ENCODE measurements at places on chromosomes 1 and 21.

DNA sequence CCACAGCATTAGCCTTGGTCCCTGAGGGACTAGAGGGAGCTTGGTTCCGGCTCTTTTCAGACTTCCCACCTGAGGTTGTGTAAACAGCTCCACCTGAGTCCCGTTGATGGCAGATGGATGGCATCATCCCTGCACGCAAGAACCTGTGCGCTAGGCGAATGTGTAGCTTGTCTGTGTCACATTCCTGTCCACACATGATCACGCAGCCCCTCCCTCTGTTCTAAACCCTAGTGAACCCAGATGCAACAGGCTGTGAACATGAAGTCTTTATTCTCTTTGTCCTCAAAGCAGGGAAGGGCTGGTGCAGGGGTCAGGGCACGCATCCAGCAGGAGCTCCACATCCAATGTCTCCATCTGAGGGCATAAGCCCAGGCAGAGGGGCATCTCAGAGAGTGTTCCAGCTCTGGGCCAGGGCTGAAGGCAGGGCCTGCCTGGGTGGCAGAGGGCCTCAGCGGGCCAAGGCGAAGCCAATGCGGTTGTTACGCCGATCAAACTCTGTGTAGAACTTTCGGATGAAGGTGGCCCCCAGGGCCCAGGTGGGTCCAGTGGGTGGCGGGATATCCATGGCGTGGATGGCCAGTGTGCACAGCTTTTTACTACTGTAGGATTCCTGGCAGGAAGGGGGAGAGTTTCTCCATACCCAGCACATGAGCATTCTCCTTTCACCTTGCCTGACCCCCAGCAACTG, 2.9 kb upstream of the ETNK2 start:
- DNase-seq = no peak

- no peak for DNase-seq
These were observed 30.2 kb downstream of the ZZZ3 start for GRCh38 chr1:77652268-77652667.

DNA sequence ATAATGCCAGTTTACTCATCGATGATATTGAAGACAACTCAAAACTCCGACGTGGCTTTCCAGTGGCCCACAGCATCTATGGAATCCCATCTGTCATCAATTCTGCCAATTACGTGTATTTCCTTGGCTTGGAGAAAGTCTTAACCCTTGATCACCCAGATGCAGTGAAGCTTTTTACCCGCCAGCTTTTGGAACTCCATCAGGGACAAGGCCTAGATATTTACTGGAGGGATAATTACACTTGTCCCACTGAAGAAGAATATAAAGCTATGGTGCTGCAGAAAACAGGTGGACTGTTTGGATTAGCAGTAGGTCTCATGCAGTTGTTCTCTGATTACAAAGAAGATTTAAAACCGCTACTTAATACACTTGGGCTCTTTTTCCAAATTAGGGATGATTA, 13.7 kb downstream of the GGPS1 start:
- DNase-seq = no peak

DNA sequence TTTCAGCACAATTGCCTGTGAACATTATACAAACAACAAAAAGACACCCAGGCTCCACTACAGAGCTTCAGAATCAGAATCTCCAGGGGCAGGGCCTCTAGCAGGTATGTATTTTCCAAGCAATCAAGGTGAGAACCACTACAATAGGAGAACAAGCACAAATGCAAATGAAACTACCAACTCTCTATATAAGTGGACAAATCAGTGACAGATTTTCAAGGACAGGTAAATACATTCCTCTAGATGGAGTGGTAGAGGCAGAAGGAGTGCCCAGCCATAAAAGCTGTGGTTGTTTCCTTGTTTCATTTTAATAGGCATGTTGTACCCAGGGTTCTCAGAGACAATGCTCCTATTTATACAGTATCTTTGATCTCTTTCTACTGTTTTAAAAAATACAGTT, 20.1 kb upstream of the CCDC17 start:
- no peak for DNase-seq

- DNase-seq = no peak
These were observed 37.5 kb downstream of the CLIC6 start for GRCh38 chr21:34706337-34706736.

DNA sequence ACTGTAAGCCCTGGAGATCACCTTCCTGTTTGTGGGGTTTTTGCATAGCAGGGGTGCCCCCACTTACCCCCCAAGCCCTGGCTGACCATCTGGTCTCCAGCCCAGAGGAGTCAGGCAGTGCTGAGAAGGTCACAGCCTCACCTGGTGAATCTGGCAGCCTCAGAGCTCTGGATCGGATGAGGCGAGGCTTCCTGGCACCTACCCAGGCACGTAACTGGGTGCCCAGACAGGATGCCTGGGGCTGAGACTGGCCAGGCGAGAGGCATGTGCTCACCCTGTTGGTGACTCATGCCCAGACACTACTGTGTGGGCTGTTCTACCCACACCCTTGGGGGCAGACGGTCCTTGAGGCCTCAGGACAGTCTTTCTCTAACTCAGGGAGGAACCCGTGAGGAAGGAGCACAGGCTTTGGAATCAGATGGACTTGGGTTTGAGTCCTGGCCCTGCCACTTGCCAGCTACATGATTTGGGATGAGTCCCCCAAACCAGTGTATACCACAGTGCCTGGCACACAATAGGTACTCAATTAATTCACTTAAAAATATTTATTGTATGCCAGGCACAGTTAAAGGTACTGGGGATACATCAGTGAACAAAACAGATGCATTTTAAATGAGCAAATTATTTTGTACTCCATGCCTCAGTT, 15.1 kb upstream of the PADI3 start:
- DNase-seq = no peak

GRCh38 chr1:180158149-180159147, 3.8 kb downstream of the QSOX1 start:
- no peak for DNase-seq

- peak; percentile 31 for DNase-seq
These were observed 158.3 kb upstream of the CACNA1E start for GRCh38 chr1:181324797-181325616.

DNA sequence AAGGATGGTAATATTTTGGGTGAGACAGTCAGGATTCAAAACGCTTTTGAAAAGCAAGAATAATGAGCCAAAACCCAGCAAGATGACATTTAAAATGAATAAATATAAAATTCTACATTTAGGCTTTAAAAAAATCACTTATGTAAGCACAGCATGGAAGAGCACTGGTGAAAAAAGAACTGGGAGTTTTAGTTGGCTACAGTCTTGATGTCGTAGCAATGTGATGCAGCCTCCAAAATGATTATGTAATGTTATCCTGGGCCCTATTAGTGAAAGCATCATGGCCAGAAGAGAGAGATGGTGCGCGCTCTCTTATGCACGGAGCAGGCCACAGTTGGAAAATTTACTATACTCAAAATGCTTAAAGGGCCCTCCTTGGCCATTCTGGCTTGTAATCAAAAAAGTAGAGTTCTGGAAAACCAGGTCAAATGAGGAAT, 5.1 kb downstream of the KCNJ9 start:
- no peak for DNase-seq

DNA sequence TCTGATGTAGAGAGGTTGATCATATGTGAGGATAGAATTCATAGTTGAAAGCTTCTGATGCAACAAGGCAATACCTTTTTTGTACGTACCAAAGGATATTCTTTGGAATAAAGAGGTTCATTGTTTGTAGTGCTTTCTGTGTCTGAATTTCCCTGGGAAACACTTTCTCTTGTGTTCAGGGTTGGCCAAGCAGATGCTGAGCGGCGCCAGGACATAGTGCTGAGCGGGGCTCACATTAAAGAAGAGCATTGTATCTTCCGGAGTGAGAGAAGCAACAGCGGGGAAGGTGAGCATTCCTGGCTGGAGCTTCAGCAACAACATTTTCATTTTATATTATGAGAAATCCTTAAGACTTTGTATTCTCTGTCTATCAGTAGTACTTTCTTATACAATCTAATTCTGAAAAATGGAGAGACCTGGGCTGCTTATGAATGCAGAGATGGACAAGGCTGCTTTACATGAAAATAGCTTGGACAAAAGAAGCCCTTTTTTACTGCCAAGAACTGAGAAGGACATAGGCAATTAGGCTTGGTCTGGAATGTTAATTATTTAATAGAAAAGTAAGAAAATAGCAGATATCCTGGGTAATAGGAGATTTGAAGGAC, 85.2 kb downstream of the KIF1B start:
- no peak for DNase-seq

GRCh38 chr1:111867868-111868440, 112.3 kb downstream of the DDX20 start:
- no peak for DNase-seq

- DNase-seq = no peak
These were observed 25.5 kb downstream of the UTS2 start for GRCh38 chr1:7827126-7827955.

DNA sequence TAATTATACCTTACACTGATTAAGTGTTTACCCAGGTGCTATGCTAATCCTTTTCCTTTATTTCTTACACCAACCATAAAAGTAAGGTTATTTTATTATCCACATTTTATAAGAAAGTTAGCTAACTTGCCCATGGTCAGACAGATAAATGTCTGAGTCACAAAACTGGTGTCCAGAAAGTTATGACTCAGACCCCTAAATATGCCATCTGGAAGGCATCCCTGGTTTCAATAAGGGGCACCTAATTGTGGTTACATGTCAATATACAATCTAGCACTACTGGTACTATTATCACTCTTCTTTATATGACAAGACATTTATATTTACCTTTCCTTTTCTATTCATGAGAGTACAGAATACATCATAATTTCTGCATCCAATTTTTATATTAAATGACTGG, 496.5 kb upstream of the ADGRL2 start:
- no peak for DNase-seq

- no peak for DNase-seq
These were observed 14.0 kb upstream of the CTPS1 start for GRCh38 chr1:40965531-40965930.

- no peak for DNase-seq
These were observed 186.3 kb downstream of the RERE start for GRCh38 chr1:8631163-8631562.

GRCh38 chr1:182394055-182394775, 2.6 kb upstream of the GLUL start:
- no peak for DNase-seq

DNA sequence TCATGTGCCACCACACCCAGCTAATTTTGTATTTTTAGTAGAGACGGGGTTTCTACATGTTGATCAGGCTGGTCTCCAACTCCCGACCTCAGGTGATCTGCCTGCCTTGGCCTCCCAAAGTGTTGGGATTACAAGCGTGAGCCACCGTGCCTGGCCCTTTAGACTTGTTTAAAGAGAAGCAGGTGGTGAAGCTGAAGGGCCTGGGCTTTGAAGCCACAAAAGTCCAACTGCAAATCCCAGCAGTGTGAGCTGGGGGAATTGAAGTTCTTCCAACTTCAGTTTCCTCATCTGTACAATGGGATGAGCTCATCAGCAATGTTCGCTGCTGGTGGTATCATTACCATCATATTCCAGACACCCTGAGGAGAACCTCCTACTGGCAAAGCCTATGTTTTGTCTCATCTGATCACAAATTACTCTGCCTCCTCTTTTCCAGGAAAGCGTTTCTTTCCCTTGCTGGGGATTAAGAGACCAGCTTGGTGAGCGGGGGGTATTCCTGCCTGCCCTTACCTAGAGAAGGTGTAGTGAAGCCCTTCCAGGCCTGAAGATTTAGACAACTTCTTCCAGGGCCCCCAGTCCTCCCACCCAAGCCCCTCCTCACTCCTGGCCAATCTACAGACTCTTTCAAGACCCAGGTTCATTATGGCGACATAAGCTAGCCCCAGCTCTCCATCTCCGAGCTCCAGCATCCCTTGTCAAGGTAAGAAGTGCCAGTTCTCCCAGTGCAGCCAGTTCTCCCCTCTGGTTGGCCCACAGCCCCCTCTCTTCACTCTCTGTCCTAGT, 2.4 kb upstream of the SHISA4 start:
- DNase-seq = no peak

- DNase-seq = no peak
These were observed 19.6 kb downstream of the CAP1 start for GRCh38 chr1:40059960-40060750.

GRCh38 chr1:118744420-118744819, 243.7 kb downstream of the TBX15 start:
- DNase-seq = no peak

- DNase-seq = no peak
These were observed 56.6 kb upstream of the C1orf174 start for GRCh38 chr1:3956527-3957170.

GRCh38 chr1:108199781-108200686, at the start of gene SLC25A24:
Gene SLC25A24, minus strand, starts transcription at chr1:108200343. Its CDS starts 205 bp downstream, at chr1:108200138.
- DNase-seq = peak; percentile 66

DNA sequence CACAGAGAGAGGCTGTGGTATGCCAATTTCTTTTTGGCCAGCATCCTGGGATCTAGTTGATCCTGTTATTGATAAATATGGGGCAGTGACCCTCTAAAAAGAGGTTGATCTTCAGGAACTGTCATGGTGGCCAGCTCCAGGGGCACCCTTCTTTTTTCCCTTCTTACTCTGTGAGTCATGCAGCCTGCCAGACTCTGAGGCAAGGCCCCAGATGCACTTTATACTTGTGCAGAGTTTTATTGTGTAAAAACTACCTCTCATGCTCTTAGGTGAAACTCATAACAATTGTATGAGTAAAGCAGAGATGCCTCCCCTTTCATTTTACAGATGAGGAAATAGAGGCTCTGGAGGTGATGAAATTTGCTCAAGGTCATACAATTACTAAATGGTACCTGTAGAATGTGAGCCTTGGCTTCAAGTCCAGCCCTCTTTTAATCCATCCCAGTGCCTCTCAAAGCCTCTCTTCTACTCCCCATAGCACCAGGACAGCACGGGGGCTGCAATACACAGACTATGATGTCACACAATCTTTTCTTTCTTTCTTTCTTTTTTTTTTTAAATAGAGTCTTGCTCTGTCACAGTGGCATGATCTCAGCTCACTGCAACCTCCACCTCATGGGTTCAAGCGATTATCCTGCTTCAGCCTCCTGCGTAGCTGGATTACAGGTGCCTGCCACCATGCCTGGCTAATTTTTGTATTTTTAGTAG, 387.8 kb downstream of the KCNH1 start:
- no peak for DNase-seq

DNA sequence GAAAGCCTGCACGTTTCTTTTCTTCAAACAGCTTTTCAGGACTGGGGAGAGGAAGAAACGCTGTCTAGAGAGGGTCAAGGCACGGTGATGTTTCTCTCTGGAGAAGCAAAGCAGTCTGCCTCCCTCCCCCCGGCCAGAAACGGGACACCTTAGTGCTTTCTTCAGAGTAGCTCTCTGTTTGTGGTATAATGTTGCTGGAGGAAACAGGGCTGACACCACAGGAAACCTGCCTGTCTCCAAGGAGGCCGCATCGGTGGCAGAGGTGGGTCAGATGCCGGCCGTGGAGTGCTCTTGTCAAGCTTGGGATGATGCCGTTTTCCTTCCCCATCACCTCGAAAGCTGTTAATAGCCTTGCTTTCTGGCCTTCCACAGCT, 139.4 kb downstream of the DHRS3 start:
- no peak for DNase-seq

- DNase-seq = no peak
These were observed 141.4 kb upstream of the BEND5 start for GRCh38 chr1:48917901-48918603.

GRCh38 chr1:12480041-12480440, 138.0 kb downstream of the DHRS3 start:
- no peak for DNase-seq
